ENCODE measurements at places on chromosomes 4 and X.

GRCh38 chrX:48468693-48469691 lies 1.1 kb downstream of the SLC38A5 start:
- no peak for DNase-seq

- DNase-seq, result no peak
Measured at GRCh38 chr4:147933316-147933715, 201.4 kb downstream of the ARHGAP10 start.

DNA sequence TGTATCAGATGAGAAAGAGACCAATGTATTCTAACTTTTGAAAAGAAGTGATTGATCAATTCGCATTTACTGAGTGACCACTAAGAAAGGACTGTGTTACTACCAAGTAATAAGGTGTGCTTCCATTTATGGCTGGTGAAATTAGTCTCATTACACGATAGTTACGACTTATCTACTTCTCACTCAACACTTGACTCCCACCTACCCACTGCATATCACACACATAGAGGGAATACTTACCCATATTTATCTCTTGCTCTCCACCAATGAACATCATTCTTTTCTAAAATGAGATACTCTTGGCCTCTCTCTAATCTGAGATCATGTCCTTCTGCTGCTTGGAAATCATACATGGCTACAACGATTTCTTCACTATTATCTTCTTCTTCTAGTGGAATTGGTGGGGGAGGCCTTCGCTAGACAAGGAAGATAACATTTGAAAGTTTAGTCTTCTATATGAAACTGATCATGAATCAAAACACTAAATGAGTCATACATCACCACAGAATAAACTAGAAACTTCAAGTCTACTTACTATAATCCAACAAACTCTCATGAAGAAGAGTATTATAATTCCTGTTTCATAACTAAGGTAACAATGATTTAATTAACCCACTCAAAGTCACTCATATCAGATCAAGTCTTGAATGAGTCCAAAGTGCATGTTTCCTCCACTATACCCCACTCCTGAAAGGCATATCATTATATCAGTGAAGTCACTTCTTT lies 33.7 kb upstream of the TXK start:
- DNase-seq, result no peak

- DNase-seq, result no peak
Measured at GRCh38 chr4:105627620-105628019, 75.2 kb downstream of the ARHGEF38 start.

DNA sequence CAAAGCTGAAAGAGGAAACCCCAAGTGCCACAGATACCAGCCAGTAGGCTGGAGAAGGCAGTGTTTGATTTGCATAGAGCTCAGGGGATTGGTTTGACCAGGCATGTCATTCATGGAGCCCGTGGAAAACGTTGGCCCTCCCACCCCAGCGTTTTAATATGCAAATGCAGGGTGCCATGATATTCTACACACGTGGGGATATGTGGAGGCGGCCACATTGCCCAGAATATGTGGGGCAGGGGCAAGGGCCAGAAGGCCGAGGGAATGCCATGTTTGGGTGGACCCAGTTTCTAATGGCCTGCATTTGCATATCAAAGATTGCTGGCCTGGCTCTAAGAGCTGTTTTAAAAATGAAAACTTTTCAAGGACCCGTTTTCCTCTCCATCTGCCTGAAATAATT lies 71.1 kb downstream of the MAP9 start:
- no peak for DNase-seq

- no peak for DNase-seq
Measured at GRCh38 chr4:47876784-47877546, 37.4 kb downstream of the NFXL1 start.

GRCh38 chr4:149825336-149825735 lies 9.7 kb upstream of the IQCM start:
- no peak for DNase-seq

DNA sequence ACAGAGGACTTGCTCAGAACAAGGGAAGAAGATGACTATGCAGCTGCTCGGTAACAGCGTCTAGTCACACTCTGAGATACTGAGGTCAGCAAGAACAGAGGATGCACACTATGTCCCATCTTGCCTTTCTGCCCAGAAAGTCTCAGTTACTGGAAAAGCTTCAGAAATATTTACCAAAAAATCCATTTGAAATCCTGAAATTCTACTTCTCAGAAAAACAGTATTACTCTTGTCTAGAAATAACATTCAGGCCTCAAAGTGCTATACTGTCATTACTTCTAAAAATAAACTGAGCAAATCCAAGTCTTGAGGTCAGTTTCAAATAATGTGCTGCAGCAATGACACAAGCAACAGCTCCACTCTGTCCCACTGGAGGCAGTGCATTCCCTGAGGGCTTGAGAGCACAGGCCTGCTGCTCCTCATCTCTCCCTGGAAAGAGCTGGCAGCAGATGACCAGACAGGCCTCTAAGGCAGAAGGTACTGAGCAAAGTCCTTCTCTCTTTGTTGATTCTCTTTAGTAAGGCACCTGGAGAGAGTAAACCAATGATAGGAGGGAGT lies 76.9 kb downstream of the CAMK2D start:
- DNase-seq, result peak; percentile 84

DNA sequence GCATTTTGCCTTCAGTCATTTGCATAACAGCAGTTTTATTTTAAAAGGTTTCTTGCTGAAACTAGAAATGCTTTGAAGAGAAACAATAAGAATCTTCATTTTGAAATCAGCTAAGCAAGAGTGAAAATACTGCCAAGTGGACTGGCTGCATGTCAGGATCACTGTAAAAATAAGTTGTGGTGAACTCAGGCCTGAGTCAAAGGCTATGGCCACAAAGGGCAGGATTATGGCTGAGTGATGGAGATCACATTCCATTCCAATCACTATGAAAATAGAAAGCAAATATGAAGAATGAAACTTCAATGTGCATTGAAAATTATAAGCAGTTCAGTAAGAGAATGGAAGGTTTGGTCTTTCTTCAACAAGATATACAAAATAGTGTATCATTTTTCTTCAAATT lies 224.5 kb downstream of the PCDH18 start:
- DNase-seq, result no peak

GRCh38 chr4:87698394-87698793 lies 48.3 kb downstream of the DMP1 start:
- DNase-seq, result no peak

DNA sequence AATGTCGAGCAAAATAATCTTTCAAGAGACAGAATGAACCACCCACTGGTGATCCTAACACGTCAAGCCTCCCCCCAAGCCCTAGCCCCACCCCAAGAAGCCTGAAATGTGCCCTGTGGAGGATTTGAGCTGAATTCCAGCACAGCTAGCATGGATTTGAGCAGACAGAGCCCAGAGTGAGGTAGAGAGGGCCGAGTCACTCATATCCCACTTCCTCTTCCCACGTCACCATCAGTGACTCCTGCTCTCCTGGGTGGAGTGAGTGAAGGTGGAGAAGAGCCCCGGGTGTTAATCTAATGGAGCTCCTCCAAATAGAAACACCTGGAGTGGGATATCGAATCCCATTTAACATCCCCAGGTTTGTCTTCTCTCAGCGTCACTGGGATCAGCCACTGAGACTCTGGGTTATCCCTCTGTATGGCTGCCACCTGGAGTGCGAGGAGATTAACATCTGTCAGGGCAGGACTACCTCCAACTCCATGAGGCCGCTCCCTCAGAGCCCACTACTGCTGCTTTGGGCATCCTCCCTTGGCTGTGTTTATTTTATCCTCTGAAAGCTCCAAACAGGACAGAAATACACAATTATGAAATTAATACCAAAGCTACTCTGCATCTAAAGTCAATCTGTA lies 136.6 kb downstream of the NWD2 start:
- DNase-seq, result no peak

DNA sequence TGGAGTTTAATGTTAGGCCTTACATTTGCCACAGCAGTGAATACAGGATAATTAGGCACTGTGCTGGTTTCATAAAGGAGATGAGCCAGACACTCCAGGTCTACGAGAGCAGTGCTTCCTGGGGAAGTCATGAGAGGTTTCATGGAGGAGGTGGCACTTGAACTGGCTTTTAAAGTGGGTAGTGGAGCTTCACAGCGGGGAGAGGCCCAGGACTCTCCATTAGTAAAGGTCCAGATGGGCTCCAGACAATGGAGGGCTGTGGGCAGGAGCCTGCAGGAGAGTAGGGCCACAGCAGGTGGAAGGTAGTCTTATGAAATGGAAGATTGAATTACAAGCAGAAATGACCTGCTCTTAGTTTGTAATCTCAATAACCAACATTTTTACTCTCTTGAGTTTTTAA lies 29.0 kb downstream of the CLDN22 start:
- no peak for DNase-seq

- DNase-seq, result no peak
Measured at GRCh38 chr4:26010304-26010703, 96.3 kb downstream of the SMIM20 start.

DNA sequence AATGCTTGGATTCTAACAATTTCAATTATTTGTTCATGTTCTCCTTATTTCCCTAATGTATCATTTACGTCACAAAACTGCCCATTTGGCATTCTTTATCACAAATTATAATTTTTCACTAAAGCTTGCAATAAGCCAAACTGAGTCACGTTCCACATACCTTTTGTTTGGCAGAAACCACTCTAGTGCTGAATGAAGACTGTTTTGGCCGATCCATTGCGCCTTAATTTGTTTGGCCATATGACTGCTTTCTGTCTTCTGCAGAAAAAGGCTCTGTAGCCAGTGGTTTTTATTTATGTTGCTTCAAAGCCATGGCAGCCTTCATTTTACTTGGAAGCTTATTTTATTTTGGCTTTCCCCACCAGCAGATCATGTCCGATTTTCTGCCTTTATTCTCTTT lies 184.4 kb upstream of the HAND2 start:
- no peak for DNase-seq

DNA sequence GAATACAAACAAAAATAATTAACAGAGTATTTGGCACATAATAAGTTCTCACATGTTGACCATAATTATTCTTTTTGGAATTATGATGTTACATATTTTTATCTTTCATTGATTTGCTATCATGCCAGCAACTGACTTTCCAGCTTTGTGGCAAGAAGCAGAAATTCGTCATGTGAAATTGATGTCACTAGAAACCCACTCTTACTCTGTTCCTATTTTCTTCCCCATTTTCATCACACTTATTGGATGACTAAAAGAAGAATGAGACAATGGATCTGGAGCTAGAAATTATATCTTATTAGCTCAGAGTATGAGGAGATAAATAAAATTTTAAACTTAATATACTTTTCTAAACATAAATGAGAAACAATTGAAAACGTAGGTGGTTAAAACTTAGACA lies 31.9 kb downstream of the EGF start:
- no peak for DNase-seq

DNA sequence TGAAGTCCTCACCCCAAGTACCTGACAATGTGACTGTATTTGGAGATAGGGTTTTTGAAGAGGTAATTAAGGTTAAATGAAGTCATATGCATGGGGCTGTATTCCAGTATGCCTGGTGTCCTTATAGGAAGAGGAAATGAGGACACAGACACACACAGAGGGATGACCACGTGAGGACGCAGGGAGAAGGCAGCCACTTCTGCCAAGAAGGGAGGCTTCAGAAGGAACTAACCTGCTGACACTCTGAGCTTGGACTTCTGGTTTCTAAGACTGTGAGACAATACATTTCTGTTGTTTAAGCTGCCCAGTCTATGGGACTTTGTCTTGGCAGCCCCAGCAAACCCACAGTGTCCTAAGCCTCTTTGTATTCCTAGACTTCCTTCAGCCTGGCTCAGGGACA lies 3.0 kb upstream of the SLC2A9 start:
- no peak for DNase-seq

DNA sequence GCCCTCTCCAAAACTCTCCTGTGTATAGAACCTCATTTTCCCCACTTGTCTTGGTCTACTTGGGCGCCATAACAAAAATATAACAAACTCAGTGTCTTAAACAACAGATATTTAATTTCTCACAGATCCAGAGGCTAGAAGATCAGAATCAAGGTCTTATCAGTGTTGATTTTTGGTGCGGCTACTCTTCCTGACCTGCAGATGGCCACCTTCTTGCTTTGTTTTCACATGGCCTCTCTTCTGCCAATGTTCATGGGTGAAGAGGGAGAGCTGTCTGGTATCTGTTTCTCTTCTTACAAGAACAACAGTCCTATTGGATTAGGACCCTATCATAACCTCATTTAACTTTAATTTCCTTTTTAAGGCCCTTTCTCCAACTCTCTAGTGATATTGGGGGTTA lies 177.3 kb downstream of the PABPC4L start:
- DNase-seq, result no peak

- DNase-seq, result no peak
Measured at GRCh38 chrX:32045149-32045548, 973.3 kb upstream of the FTHL17 start.

GRCh38 chr4:181949704-181950312 lies 293.4 kb upstream of the TENM3 start:
- no peak for DNase-seq

DNA sequence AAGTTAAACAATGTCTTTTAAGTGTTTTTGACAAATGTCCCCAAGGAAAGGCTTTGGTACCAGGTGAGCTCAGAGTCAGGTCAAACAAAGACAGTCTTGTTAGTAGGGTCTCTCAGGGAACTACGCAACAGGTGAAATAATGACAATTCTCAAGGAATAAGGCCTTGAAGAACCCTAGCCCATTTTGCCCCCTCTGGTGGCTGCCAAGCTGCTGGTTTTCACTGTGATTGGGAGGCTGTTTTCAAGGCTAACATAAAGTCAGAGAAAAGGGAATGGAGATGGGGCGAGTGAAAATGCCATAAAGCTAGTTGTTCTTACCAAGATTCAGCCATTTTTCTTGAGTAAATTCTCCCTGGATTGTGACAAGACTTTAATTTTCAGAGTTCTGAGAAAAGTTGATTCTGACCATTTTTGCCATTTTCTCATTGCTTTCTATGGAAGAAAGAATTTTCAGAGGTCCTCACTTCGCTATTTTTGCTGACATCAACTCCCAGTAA lies 58.7 kb downstream of the RWDD4 start:
- DNase-seq, result no peak

DNA sequence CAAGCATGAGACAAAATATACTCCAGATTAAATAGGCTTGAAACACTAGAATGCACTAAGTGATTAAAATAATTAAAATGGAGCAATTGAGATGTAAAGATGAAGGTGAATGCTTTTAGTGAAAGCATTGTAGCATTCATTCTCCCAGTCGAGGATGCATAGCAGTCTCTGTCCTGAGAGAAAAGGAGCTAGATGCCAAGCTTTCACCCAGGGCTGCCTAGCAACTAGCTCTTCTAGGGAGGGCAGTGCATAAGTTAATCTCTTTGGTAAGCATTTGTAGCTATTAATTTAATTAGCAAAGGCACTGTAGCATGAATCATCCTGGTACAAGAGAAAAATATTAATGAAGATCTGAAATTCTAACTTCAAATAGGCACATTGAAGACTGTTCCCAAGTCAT lies 1014.8 kb downstream of the C4orf33 start:
- DNase-seq, result no peak

- no peak for DNase-seq
Measured at GRCh38 chr4:138307319-138307718, 65.2 kb upstream of the SLC7A11 start.

All from osteocyte (in vitro differentiated cells).